8988T (cell line): ENCODE measurements at places on chromosomes 1 and 21.

DNA sequence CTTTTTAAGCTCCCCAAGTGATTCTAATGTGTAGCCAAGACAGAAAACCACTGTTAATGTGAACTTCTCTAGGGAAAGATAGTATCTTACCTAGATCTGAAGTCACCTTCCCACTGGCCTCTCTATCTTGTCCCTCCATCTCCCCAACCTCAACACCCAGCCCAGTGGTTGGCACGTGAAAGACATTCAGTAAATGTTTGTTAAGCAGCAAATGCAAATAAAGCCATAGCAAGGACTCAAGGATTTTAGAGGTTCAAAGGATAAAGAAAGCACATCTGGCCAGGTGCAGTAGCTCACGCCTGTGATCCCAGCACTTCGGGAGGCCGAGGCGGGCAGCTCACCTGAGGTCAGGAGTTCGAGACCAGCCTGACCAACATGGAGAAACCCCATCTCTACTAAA, 9.8 kb downstream of the CLCC1 start:
- no peak for DNase-seq

GRCh38 chr21:36697851-36698384, 997 bp upstream of the SIM2 start:
- no peak for DNase-seq

DNA sequence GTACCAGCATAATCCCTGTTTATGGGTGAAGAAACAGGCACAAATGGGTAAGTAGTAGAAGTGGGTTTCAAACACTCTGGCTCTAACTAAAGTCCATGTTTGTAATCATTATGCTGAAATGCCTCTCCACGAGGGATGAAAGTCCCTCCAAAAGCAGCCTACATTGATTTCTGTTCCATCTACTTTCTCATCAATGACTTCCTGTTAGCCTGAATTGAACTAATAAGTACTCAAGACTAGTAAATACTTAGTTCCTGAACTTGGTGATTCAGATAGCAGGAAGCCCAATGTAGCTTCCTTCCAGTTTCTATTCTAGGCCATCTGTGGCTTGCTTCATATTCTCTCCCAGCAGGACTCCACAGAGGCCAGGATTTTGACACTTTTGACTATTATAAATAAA, 11.3 kb upstream of the BACH1 start:
- no peak for DNase-seq

- no peak for DNase-seq
Measured at GRCh38 chr1:200958597-200958996, 63.9 kb downstream of the INAVA start.

- DNase-seq, result no peak
Measured at GRCh38 chr1:209823143-209824041, 4.4 kb upstream of the UTP25 start.

GRCh38 chr1:52424231-52424636, 19.8 kb downstream of the PRPF38A start:
- no peak for DNase-seq

- no peak for DNase-seq
Measured at GRCh38 chr1:17849216-17849615, 94.1 kb downstream of the ACTL8 start.

DNA sequence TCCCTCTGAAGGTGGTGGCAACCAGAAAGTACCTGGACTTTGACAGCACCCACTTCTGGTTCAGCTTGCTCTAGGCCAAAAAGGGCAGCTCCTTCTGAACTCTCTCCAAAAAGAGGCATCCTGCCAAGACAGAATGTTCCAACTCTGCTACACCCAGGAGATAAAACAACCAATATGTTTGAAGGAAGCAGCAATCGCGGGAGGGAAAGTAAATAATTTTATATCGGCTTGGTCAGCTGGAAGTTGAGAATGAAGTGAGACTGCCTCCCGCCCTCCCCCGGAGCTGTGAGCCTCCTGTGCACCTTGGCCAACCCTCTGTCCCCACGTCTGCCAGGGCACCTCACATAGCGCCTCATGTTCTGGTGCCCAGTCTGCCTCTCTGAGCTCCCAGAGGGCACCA, 130.3 kb upstream of the ATP1A1 start:
- no peak for DNase-seq

DNA sequence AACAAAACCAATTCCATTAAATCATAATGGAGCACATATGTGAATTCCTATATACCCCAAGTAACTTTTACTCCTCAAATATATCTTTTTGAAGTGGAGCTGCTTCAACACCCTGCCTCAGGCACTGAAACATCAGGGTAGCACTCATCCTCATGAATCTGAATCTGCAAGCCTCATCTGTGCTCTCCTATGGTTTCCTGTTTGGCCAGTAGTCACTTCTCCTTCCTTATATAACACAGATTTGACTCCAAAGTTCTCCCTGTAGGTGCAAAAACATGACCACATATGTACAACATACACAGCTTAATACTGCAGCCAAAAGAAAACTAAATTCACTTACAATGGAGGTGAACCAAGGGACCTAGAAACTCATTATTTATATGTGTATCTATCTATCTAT, 7.2 kb downstream of the TRIT1 start:
- DNase-seq, result no peak

DNA sequence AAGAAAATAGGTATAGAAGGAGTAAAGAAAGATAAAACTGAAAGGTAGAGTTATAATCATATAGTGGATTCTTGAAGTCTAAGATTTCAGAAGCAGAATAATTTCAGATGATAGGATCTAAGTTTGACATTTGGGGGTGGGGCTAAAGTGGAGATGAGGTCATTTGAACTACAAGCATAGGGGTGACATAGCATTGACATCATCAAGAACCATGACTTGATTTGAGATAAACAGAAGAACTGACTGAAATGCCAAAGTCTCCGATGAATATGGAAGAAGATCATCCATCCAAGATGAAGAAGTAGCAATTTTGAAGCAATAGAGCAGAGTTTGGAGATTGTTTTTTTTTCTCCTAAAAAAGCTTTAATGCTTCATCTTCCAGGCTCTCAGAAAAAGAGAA, 122.3 kb downstream of the MACF1 start:
- no peak for DNase-seq

DNA sequence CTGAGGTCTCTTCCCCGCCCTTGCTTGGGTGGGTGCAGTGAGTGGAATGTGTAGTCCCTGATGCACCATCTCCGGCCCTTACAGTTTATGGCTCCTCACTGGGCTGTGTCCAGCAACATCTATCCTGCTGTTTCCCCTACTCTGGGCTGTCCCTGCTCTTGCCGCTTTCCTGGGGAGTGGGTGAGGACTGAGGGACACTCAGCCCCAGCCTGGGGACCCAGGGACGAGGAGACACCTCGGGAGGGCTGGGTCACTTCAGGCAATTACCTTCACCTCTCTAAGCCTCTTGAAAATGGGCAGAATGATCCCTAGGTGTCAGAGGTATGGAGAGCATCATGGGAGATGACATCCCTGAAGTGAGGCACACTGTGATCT, 13.6 kb upstream of the LRP8 start:
- DNase-seq, result no peak

- no peak for DNase-seq
Measured at GRCh38 chr1:6014130-6014999, 22.1 kb upstream of the NPHP4 start.

DNA sequence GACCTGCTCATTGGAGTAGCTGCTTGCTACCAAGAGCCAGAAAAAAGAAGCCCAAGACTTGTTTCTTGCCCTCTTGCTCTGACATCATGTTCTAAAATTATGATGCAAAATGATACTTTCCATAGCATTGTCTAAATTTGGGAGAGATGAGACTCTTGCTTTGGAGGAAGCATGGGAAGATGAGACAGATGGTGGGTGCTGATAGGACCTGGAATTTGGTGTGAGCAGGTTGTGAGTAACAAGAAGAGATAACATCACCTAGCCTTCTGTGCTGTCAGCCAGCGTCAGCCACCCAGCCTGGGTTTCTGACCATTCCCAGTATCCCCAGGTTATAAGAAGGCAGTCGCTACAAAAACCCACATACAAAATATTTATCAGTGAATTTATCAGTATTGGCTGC, 67.1 kb upstream of the GCLM start:
- no peak for DNase-seq

DNA sequence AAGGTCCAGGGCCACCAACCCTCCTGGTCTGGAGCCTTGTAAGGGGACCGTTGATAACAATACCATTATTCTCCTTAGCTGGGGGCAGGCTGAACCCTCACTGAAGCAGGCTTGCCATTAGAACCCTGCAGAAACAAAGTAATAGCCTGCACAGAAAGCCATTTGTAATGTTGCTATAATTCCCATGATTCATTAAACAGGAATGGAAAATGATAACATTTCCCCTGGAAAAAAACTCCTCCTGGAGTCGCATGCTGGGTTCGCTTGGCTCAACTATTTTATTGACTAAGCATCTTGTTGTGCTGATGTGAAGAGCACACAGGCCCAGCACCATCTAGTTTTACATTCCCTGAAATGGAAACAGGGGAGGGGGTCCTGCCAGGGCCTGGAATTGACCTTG, 155.6 kb upstream of the CSF3R start:
- no peak for DNase-seq

DNA sequence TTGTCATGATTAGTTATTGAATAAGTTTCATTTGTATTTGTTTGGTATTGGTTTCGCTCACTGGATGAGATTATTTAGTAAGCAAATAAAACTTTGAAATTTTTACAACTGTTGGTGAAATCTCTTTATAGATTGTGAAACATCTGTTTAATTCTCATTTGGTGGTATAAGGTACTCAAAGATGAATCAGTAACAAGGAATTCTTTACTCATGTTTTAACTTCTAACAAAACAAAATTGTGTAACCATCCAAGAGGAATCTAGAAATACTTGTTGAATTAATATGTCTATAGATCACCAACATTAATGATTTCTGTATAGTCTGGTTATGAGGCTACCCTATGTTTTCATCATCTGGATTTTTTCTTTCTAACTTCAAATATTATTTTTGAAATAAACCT, 62.8 kb upstream of the USP25 start:
- DNase-seq, result no peak

DNA sequence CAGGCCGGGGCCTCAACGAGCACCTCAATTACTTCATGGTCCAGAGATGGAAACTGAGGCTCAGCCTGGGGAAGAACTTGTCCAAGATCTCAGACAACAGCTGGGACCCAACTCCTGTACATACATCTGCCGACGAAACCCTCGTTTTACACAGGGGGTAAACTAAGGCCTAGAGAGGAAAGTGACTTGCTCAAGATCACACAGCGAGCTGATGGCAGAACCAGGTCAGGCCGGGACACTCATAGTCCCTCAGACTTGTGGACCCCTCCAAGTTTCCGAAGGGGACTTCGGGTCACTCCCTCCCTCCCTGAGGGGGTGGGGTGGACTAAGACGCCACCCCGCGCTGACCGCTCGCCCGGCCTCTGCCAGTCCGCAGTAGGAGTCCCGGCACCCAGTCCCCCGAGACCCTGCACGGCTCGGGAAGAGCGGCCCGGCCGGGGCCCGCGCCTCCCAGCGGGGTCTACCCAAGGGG, 430 bp downstream of the WASF2 start:
- DNase-seq, result no peak

DNA sequence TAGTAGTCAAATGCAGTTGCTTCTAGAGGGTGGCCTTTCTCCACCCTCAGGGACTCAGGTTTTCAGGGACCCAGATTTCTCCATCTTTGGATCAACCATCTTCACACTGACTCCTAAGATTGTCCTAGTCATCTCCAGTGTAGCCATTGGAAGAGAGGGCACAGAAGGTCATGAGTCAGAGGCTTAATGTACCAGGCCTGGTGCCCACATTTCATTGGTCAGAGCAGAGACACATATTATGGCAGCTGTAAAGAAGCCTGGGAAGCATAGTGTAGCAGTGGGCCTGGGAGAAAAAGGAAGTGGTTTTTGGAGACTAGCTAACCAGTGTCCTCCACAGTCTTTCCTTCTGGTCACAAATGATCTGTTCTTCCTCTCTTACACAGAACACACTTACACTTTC, 122.5 kb downstream of the GIPC2 start:
- DNase-seq, result no peak

GRCh38 chr1:200894712-200895442, at the start of gene INAVA:
Gene INAVA, plus strand, starts transcription at chr1:200894900. Its CDS starts 3,501 bp downstream, at chr1:200898401.
- DNase-seq, result no peak

GRCh38 chr1:151526735-151527525, 13.2 kb upstream of the TUFT1 start:
- DNase-seq, result no peak

DNA sequence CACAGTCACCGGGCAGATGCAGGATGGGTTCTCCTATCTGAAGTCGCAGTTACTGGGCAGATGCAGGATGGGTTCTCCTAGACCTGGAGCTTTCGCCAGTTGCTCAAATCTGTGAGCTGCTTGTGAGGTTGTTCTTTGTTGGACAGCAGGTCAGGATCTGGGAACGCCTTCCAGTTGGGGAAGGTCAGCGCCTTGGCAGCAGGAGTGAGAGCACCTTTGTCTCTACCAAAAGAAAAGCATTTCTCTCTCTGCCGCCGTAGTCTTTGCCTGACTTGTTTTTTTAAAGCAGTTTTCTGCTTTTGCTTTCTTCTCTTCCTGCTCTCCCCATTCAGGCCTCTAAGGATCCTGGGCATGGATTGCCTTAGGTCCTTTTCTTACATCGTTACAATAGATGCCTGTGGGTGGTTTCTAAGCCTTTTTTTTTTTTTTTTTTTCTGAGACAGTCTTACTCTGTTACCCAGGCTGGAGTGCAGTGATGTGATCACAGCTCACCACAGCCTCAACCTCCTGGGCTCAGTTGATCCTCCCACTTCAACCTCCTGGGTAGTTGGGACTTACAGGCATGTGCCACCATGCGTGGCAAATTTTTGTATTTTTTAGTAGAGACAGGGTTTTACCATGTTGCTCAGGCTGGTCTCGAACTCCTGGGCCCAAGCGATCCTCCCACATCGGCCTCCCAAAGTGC, 15.7 kb downstream of the PEX14 start:
- DNase-seq, result no peak

DNA sequence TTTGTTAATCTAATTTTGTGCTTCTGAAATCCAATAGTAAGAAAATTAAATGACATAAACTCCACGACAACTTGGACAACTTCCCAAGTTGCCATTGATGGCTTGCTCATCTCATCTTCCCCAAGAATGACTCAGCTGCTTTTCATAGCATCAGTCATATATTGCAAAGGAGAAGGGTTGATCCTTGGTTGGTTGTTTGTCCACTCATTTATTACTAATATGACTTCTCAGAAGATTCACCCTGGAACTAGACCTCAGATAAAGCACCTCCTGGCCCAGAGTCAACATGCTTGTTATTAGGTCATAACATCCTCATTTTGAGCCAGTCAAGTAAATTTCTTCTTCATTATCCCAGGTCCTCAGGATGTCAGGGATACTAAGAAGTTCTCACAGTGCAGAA, 2.3 kb upstream of the LCE3D start:
- no peak for DNase-seq

GRCh38 chr1:51553911-51554310, 34.8 kb upstream of the EPS15 start:
- DNase-seq, result no peak

- no peak for DNase-seq
Measured at GRCh38 chr1:37741662-37742061, 23.3 kb downstream of the EPHA10 start.
